ENCODE measurements at places on chromosomes 16 and 17.

DNA sequence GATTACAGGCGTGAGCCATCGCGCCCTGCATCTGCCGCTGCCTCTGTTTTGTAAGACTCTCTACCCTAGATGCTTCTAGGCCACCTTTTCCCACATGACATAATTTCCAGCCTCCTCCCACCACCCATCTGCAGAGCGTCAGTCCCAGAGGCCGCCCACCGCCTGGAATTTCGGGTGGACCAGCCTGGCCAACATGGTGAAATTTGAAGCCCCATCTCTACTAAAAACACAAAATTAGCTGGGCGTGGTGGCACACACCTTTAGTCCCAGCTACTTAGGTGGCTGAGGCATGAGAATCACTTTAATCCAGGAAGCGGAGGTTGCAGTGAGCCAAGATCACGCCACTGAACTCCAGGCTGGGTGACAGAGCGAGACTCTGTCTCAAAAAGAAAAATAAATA lies 5.1 kb upstream of the CIBAR2 start:
- no peak for DNase-seq

GRCh38 chr17:65323049-65323448 lies 185.9 kb downstream of the RGS9 start:
- no peak for DNase-seq

GRCh38 chr16:13060932-13061331 lies 159.5 kb downstream of the SHISA9 start:
- DNase-seq = no peak

DNA sequence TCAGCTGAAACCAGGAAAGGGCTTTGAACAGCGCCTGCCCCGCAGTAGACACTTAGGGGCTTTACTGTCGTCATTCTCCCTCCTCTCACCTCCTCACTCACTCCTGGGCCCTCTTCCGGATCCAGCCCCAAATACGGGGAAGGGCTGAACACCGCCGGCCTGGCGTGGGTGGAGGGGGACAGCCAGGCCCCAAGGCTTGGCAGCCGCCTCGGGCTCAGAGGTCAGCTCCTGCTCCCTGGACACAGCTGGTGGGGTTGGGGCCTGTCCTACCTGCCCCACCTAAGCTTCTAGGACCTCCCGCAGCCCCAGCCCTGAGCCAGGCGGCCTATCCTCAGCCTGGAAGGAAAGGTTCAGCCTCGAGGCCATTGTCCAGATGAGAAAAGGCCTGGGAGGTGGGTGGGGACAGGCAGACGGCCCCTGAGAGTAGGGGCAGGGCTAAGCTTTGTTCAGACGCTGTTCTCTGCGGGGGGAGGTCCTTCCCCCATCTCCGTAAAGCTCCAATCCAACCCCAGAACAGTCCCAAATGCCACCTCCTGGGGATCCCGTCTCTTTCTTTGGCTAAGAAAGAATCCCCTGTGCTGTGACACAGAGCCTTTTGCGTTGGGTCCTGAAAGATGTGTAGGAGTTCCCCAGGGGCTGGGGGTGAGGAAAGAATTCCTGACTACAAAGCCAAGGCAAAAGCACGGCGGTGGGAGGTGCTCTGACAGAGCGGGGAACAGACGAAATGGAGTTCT lies 881 bp upstream of the LLGL1 start:
- no peak for DNase-seq

DNA sequence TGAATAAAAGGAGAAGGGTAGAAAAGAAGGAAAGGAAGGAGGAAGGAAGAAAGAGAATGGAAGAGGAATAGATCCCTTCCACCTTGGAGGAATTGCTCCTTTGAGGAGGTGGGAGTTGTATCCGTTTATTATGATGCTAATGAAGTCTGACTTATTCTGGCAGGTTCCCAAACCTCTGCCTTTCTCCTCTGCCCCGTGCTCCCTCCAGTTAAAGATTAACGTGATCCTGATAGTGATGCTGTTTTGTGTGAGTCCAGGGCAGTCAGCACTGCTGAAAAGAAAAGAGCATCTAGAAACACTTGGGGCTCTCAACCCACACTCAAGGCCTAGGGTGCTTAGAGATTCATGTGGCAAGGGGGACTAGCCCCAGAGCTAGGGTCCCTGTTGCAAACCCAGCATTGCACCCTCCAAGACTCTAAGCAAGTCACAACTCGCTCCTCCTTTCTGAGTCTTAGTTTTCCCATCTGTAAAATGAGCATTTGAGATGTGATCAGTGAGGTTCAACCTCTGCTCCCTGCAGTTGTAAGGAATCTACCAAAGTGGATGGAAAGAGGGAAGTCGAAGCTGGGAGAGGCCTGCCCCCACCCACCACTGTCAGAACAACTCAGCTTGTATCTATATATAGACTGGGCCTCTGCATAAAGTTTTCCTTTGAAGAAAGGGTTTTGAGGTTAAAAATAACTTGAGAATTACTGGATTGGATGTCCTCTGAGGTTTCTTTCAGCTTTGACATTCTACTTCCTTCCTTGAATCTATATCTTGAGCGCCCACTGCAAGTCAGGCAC lies 46.9 kb upstream of the TMEM132E start:
- no peak for DNase-seq

- no peak for DNase-seq
Measured at GRCh38 chr17:57915985-57916757, 39.0 kb downstream of the CUEDC1 start.

GRCh38 chr17:28372203-28372944 lies 880 bp downstream of the SARM1 start:
- DNase-seq = no peak

GRCh38 chr17:67442787-67443624 lies 65.9 kb downstream of the PITPNC1 start:
- no peak for DNase-seq

GRCh38 chr16:72021043-72021442 lies 12.5 kb downstream of the DHODH start:
- no peak for DNase-seq

GRCh38 chr16:987906-988305 lies 6.3 kb downstream of the SOX8 start:
- DNase-seq = no peak

DNA sequence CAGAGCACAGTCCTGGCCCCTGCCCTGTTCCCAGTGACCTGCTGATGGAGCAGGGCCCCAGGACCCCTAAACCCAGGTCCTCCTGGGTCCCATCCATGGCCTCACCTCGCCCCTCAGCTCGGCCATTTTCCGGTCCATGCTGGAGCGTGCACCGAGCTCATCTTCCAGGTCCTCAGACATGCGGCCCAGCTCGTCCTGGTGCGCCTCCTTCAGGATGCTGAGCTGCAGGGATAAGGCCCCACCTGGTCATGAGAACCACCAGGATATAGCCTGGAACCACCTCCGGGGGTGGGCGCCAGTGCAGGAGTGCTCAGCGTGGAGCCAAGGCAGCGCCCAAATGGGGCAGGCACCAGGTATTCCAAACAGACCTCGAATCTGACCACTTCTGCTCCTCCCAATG lies 17.9 kb downstream of the CCDC102A start:
- no peak for DNase-seq

DNA sequence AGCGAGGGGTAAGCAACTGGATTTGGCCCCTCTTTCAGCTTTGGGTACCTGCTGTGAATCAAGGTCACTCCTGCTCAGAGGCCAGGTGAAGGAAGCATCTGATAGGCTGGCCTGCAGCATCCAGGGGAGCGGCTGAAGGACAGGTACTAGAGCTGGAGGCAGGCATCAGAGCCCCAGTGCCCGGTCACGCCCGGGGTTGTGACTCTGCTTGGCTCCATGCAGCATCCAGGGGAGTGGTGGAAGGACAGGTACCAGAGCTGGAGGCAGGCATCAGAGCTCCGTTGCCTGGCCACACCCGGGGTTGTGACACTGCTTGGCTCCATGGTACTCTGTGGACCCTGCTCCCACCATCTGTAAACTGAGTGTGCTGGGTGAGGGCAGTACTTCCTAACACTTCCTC lies 189.7 kb downstream of the XYLT1 start:
- DNase-seq = no peak

DNA sequence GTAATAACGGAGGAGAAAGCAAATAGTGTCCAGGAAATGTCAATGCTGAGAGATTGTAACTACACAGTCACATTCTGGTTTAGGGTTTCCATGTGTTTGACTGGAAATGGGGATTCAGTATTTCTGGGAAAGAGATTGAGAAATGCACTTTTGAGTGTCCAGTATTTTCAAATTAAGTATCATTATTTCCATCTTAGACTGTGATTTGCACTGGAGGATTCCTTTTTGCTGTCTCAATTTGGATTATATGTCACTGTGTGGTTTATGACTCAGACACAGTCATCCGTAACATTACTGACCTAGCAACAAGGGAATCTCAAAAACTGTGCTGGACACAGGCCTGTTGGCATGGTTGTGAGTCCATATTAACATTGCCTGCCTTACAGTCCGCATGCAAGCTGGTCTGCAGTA lies 681.4 kb downstream of the CDH11 start:
- peak; percentile 96 for DNase-seq

DNA sequence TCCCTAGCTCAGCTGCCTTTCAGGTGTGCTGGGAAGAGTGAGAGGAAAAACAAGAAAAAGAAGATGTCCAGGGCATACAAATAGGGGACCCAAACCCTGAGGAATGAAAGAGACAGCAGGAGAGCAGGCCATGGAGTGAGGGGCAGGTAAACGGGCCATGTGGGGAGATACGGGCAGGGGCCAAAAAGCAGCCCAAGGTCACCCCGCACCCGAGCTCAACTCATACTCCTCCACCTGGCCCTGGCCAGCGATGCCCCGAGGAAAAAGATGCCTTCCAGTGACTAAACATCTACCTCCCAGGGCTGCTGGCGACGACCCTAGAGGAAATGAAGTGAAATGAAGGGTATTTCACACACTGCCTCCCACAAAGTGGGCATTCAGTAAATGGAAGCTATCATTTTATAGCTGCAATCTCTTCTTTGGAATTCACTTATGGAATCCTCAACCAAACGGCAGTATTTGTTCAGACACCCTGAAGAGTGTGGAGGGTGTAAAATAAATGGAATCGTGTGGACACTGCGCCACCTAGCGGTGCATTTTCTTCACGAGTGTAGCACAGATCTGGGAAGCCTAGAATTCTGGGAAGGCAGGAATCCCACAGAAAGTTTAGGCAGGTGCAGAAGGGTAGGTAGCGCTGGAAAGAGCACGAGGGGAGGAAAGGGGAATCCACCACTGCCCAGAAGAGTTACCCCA lies 14.9 kb downstream of the ELAC2 start:
- peak; percentile 50 for DNase-seq

GRCh38 chr16:10390330-10390729 lies 4.5 kb downstream of the ATF7IP2 start:
- no peak for DNase-seq

DNA sequence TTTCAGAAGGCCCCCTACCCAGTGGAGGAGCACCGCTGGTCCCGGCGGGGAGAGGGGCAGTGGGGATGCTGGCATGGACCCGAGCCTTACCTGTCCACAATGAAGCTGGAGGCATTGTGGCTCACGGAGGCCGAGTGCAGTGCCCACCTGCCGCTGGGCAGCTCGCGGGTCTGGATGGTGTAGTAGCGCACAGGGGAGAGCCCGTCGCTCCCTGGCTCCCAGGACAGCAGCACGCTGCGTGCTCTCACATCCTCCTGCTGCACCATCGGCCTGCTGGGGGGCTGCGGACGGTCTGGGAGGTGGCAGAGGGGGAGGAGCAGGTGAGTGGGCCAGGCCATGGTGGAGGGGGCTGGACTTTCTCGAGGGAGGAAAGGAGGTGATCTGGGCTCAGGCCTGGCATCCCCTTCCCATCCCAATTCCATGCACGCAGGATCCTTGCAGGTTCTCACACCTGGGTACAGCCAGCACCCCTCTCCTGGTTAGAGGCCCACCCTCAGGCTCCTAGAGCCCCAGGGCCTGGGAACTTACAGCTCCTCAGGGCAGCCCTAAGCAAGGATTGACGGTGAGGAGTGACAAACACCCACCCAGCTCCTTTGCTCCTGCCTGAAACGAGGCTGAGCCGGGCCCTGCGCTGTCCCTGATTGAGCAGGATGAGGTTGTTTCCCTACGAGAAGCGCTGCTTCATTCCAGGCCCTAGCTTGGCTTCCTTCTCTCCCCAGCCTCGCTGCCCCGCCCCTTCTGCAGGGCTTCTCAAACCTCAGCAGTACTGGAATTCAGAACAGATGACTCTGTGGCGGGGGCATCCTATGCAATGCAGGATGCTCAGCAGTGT lies 76.2 kb upstream of the CDC42EP4 start:
- peak; percentile 18 for DNase-seq

DNA sequence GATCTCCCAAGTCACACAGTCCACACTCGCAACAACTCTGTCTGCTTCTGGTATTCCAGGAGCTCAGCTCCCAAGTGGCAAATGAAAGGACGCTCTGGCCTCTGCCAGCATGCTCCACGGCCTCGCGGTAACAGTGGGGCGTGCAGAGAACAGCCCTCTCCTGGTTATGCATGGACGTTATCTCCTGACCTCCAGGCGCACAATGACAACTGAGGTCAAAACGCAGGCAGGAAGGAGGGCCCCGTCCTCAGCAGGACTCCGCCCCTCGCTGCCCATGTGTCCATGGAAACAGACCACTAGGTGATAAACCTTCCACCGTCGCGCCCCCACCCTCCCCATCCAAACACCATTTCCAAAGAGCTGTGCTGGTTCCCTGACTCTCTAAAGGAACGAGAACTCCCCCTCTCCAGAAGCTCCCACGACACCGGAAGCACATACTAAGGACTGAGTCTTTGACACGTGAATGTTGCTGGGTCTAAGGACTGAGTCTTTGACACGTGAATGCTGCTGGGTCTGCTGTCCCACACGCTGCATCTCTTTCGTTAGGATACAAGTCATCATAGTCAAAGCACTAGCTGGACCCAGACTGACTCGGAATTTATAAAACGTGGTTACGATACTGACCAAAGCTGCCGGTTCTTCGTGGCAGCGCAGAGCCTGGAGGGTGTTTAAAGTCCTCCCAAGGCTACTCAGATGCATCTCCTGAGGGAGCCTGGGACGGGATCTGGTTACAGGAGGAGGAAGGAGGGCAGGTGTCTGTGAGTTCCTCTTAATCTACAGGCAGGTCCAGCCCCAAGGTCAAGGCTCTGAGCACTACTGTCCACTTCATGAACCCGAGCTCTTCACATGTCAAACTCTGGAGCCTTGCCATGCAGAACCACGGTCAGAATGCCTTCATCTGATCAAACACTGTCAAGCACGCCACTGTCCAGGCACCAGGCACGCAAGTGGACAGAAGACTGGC lies 43.9 kb downstream of the KLHDC4 start:
- DNase-seq = no peak

DNA sequence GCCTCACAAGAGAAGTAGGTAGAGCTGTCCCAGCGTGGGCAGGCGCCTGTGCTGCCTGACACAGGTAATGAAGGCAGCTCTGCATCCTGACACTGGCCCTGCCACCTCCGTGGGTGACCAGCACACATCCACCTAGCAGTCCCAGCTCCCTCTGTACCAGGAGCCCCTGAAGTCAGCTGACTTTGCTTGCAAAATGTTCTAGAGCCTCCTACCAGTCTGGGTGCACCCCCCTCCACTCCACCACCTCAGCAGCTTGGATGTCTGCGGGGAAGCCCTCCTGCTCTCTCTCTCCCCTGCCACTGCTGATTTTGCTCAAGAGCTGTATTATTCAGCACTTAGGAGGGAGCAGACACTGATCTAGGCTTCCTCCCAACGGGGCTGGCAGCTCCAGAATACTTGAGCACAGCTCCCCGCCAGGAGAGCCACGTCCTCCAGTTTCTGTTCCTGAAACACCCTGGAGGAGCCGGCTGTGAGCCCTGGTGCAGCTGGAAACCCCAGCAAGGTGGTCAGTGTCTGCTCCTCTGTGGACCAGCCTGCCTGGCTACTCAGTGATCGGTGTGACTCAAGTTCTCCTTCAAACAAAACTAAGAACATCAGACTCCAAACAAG lies 1.0 kb downstream of the RNF166 start:
- DNase-seq = no peak
